ENCODE measurements at places on chromosomes 5 and 9.

- no peak for DNase-seq
Measured at GRCh38 chr9:12719431-12719830, 26.2 kb downstream of the TYRP1 start.

DNA sequence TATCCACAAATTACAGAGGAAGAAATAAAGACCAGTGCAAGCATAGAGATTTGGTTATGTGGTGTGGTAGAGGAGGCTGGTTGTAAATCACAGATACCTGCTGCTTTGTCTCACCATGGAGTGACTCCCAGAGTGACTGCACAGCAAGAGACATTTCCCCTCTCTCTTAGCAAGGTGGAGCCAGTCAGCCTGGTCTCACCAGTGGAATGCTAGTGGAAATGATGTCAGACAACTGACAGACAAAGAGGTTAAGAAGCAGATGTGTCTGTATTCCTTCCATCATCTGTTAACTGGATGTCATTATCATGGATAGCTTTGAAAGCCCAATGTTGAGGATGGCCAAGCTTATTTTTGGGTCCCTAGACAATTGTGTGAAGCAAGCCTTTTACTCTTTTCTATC is 509.4 kb upstream of the SEMA6A start:
- DNase-seq: no peak

DNA sequence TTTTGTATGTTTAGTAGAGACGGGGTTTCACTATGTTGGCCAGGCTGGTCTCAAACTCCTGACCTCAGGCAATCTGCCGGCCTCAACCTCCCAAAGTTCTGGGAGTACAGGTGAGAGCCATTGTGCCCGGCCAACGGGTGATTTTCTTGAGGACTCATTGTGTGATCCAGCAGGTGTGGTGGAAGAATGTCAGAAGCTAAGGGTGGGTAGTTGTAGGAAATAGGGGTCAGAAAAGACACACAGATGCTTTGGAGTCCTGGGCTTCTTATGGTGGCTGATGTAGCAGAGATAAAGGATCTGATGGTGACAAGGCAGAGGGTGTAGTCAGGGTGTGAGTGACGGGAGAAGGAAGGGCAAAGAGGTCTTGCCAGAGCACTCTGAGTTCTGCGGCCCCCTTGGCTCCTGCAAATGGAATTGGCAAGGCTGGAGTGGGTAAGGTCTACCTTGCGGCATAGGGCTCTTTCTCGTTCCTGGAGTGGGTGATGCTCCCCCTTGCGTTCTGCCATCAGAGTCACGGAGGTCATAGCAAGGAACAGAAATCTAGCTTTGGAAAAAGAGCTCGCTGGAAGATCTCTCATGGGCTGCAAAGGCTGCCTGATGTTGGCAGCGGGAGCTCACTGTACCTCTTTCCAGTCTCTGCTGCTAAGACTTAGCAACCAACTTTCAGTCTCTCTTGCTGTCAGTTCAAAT is 97.2 kb downstream of the SREK1 start:
- no peak for DNase-seq

DNA sequence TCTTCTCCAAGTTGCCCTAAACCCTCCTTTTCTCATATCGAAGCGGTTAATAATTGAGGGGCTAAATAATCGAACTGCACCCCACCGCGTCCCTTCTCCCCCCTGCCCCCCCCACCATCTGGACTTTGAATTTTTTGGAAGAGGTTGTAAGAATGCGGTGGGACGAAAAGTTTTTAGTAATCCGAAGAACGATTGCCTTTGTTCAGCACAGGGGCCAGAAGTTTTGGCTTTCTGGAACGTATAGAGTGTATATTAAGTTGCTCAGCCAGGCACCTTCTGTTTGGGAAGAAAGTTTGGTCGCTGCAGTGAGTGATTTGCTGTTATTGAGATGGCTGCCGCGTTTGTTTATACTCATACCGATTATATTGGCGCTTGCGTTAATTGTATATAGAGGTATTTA is 518 bp downstream of the ERBIN start:
- DNase-seq: no peak

DNA sequence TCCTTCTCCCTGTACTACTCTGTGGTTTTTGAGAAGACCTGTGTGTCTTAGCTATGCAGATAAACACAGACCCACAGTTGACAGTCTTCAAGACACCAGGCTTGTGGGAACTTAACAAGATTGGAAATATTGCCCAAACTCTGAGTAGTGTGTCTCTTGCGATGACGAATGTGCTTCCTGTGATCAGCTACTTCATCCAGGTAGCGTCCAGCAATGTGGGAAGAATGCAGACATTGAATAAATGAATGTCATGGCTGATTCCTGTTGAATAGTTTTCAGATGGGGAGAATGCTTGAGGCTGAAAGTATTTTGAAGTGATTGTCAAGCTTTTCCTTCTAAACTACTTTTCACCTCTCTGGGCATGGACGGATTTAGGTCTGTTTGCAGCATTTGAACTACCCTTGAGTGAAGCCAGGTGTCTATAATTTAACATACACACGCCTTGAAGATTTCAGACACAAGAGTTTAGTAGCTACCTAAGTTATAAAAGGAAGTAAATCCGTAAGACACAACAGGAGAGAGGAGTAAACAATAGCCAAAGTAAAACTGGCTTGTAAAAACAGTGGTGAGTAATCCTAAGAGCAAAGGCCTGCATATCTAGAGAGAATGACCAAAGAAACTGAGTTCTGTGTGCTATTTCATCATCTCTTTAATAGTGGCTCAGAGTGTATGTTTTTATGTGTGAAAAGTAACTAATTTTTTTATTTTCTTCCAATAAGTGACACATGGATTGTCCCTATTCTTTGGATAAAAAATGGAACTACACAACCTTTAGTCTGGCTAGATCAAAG is 30.0 kb upstream of the ARL14EPL start:
- DNase-seq: no peak

GRCh38 chr9:80156756-80157472 is 585.1 kb downstream of the TLE4 start:
- no peak for DNase-seq

GRCh38 chr5:122333564-122333963 is 21.5 kb downstream of the SNCAIP start:
- no peak for DNase-seq

DNA sequence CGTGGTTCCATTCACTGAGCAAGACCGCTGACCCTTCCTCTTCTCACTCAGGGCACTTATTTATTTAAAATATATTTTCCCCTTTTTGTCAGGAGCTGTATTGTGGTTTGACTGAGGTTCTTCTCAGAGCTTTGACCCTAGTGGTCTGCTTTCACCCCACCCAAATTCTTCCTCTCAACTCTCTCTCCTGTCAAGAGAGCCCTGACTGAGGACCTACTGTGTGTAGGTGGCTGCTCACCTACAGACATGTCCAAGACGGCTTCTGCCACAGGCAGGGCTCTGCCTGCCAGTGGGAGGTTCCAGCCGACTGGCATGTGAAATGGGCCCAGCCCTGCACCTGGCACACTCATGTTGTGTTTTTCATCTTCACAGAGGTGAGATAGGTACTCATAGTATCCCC is 5.2 kb downstream of the DCANP1 start:
- DNase-seq: no peak

GRCh38 chr5:132250547-132250946 is 6.9 kb upstream of the PDLIM4 start:
- DNase-seq: no peak

DNA sequence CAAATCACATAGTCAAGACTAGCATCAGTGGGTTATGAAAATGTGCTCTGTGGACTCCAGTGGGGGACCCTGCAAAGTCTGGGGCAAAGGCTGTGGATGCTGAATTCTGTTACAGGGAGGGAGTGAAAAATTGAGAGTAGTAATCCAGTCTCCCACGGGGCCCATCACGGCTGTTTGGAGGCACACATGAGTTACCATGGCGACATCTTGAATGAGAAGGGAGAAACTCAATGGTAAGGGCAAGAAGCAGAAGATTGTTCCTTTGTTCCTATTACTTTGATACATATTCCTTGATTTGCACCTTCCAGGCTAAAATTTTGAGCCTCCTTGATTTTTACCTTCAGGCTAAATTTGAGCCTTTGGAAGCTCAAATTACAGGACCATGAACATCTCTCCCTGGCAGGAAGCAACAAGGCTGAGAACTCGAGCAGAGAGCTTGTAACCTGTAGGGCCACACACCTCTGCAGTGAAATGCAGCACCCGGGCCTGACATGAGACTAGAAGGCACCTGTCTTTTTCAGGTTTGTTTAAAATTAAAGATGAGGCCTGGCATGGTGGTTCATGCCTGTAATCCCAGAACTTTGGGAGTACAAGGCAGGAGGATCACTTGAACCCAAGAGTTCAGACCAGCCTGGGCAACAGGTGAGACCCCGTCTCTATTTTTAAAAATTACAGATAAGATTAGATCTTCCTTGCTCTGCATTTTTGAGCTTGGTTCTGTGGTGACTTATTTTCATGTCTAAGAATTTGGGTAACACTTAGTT is 31.0 kb upstream of the ZFR start:
- DNase-seq: no peak

- no peak for DNase-seq
Measured at GRCh38 chr5:179732918-179733771, 523 bp downstream of the MAML1 start.

DNA sequence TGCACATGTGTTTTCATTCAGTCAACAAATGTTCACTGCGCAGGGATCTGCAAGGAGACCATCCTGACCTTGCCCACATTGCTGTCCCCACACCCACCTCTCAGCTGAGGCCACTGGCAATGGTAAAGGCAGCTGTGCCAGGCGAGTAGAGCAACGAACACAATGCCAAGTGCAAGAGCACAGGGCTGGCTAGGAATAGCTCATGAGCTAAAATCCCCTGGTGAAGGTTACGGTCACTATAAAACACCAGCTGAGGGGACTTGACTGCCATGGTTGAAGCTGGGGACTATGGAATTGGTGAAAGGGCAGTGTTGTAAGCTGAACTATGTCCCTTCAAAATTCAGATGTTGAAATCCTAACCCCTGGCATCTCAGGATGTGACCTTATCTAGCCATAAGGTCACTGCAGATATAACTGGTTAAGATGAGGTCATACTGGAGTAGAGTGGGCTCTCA is 96.1 kb downstream of the OTULIN start:
- no peak for DNase-seq

DNA sequence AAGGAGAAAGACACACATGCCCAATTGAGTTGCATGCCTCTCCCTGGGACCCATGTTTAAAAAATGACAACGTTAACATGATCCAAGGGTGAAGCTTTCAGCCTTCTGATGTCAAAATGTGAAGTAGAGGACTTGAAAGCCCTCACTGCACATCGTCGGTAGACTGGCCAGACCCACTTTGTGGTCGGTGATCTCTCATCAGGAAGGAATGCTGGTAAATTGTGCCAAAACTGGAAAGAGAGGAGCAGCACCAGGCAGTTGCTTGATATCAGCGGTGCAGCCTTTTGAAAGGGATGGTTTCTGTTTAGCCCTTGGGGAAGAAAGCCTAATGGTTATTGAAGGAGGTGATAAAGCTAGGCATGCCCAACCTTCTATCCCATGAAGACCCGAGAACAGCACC is 125.3 kb upstream of the MARCHF11 start:
- DNase-seq: no peak

DNA sequence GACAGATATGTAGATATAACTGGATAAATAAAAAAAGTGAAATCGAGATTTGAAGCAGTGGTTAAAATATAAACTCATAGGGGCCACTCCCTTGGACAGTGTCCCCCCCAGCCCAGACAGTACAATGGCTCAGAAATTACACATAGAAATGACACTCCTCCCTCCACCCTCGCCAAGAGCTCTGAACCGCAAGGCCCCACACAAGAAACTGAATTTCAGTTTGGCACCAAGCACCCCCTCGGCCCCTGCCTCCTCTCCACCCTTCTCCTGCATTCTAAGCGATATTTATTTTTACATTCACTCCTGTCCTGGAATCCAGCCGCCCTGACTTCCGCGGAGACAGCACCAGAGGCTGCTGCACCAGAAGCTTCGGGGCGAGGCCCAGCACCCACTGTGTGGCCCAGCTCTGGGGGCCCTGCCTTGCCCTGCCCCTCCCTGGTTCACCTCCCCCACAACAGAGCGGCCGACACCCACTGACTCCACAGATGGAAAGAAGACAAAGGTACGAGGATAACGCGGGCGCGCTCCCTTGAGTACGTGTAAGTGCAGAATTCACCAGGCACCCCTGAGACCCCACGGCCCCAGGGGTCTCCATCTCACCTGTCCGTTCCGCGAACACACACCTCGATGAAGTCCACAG is 11.0 kb downstream of the STC2 start:
- DNase-seq: no peak

DNA sequence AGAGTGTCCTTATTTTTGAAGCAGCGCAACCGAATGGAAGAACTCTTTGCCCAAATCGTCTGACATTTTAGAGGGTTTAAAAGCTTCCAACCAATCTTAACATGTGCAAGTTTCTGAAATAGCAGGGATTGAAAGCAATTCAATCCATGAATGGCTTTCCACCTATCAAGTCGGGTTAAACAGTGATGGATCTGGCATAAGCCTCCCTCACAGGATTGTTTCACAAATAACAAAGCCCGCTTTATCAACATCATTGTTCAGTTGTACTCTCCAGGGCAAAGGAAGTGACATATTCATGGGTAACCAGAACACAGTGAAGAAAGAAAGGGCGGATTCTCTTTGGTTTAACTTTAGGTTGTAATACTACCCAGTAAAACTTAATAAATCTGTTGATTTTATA is 497.3 kb downstream of the MTRR start:
- no peak for DNase-seq

GRCh38 chr9:84502066-84502465 is 161.5 kb upstream of the SLC28A3 start:
- DNase-seq: no peak

GRCh38 chr5:150119421-150120061 is 33.2 kb upstream of the CSF1R start:
- no peak for DNase-seq

DNA sequence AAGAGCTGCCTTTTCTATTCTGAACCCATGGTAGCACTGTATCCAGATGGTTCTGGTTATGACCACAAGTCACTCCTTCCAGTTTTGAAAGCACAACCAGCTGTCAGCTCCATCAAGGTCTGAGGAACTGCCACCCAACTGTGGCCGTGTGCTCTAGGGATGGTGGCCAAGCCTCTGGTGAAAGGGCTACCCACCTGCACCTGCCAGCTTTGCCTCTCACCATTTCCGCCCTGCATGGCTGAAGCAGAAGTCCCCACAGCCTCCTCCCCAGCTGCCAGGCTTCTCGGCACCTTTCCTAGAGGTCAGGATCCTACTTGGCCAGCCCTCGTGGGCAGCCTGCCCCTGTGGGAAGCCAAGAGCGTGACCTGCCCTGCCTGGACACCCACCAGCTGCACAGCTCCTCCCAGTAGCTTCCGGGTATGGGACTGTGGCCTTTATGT is 16.8 kb downstream of the SEMA5A start:
- no peak for DNase-seq

DNA sequence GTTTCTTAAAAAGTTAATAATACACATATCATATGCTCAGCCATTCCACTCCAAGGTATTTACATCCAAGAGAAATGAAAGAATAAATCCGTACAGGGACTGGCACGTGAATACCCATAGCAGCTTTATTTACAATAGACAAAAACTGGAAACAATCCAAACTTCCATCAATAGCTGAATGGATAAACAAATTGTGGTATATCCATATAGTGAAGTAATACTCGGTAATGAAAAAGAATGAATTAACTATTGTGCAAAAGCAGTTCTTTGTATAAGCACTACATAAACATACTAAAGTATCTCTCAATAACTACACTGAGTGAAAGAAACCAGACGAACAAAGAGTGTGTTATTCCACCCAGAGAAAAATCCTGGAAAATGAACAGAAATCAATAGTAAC is 17.6 kb downstream of the COL23A1 start:
- DNase-seq: no peak

Data from SHP77 (cell line).